ENCODE measurements at places on chromosomes 12 and 14.

GRCh38 chr14:102181187-102181586 is 41.5 kb downstream of the WDR20 start:
- no peak for DNase-seq

GRCh38 chr14:61764342-61765122 is 2.3 kb downstream of the SNAPC1 start:
- no peak for DNase-seq

GRCh38 chr12:121330195-121330594 is 22.0 kb downstream of the ANAPC5 start:
- no peak for DNase-seq

DNA sequence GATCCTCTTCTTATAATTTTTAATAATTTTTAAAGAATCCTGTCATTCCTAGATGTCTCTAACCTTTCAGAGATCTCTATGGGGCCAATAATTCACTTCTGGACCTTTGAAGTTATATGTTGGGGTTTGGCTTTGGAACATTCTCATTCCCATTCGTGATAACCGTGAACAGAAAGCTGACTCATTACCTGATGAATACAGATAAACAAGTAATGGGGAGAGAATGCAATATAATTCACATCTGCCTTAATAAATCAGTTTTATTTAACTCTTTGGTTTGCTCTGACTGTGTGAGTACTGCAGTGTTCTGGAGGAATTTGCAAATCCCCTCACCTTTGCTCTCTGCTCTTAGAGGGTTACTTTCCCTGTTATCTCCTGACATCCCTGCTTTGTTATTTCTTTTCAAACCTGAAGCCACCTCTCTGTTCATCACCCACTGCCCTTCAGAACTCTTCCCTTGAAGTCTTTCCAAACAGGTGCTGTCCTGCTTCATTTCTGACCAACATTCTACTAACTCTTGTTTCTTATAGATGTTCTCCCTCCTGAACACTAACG is 79.6 kb upstream of the SLC38A2 start:
- no peak for DNase-seq

GRCh38 chr14:101007004-101007614 is 103.6 kb upstream of the RTL1 start:
- DNase-seq, result no peak

DNA sequence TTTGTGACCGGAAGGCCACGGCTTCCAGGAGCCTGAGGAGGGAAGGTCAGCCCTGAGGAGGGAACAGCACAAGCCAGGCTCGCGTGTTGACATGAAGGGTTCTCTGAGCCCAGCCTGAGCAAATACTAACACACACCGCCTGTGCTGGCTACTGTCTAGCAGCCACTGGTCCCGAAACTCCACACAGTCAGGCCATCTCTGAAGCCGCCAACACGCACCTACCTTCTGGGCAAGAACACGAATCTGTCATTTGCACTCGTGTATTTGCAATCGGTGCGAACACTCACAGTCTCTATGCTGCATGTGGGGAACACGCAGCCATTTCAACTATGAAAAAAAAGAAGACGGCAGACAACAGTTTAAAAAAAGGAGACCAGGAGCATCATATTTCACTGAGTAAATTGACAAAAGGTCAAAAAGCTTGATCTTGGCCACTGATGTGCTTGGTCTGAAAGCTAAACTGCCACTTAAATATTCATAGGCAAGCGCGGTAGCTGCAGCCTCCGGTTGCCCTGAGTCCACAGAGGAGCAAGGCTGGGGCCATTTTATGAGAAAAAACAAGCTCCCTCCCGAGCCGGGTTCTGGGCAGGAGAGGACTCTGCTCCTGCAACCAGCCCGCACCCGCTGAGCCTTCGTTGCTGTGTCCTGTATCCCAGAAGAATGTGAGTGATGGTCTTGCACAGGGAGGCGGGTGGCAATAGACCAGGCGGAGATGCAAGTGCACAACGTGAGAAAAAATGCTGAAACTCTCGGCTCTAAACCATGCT is 57.8 kb downstream of the RIMBP2 start:
- DNase-seq, result no peak

- no peak for DNase-seq
Measured at GRCh38 chr14:56115976-56116893, 2.0 kb upstream of the PELI2 start.

DNA sequence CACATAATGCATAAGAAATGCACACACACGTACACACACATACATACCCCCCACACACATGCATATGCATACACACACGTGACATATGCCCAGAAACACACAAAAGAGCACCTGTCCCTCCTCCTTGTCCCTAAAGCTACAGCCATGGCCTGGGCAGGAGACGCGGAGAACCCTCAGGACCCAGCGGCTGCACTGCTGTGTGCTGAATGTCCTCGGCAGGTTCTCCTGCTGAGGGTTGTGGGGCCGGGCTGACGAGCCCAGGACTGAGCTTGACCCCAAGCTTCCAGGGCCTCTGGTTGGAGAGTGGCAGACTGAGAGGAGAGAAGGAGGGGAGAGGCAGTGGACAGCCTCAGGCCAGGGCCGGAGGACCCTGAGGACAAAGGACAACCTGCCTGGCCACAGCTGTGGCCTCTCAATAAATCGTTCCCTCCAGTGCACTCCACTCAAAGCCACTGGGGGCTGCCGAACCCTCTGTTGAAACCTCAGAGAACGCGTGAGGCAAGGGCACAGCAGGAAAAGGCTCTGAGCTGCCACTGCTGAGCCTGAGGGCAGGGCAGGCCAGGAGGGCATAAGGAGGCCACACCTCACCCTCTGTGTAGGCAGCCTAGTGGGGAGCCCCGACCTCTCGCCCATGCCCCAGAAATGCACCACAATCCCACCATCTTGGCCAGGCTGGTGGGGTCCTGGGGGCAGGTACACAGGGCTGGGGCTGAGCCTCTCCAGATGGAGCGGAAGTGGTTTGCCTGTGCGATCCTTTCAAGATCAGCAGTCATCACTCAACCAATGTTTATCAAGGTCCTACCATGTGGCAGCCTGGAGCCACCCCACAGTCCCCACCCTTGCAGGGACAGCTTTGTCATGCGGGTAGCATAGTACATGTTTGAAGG is 3.1 kb downstream of the CACNA2D4 start:
- no peak for DNase-seq

DNA sequence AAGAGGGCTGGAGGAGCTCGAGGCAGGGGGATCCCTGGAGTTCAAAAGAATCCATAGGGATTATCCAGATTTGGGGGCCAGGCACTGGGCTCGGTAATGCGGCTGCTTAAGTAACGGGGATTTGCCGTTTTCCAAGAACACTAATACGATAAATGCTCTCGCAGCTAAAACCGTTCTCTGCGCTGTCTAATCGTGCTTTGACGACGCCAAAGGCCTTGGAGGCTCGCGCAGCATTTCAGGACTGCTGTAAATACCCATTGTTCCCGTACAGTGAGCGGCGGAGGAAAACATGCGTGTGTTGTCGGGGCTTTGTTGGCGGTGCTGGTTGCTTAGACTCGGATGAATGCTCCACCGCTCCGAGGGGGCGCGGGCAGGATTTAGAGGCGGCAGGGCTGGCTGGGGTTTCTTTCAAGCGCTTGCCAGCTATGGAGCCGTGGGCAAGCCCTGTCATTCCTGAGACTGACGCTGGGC is 26.2 kb downstream of the DIO3 start:
- DNase-seq, result no peak

GRCh38 chr12:104764225-104765091 is 193.6 kb downstream of the SLC41A2 start:
- DNase-seq, result no peak

GRCh38 chr12:131959116-131959515 is 9.4 kb downstream of the EP400 start:
- no peak for DNase-seq

DNA sequence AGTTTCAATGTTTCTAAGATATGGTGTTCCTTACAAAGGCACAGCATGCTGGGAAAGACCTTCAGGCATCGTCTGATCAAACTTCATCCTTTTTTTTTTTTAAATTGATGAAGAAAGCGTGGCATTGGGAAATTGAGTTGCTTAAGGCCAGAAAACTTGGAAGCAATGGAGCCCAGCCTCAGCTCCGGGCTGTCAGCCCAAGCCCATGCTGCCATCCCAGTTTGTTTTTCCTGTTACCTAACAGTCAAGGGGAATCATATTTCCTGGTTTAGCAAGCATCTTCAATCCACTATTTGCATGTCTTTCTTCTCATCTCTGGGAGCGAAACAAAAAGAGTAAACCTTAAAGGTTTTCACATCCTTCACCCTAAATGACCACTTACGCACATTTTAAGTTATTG is 200.2 kb downstream of the CHST11 start:
- DNase-seq, result no peak

GRCh38 chr12:50612882-50613281 is 108.1 kb downstream of the DIP2B start:
- DNase-seq, result no peak

DNA sequence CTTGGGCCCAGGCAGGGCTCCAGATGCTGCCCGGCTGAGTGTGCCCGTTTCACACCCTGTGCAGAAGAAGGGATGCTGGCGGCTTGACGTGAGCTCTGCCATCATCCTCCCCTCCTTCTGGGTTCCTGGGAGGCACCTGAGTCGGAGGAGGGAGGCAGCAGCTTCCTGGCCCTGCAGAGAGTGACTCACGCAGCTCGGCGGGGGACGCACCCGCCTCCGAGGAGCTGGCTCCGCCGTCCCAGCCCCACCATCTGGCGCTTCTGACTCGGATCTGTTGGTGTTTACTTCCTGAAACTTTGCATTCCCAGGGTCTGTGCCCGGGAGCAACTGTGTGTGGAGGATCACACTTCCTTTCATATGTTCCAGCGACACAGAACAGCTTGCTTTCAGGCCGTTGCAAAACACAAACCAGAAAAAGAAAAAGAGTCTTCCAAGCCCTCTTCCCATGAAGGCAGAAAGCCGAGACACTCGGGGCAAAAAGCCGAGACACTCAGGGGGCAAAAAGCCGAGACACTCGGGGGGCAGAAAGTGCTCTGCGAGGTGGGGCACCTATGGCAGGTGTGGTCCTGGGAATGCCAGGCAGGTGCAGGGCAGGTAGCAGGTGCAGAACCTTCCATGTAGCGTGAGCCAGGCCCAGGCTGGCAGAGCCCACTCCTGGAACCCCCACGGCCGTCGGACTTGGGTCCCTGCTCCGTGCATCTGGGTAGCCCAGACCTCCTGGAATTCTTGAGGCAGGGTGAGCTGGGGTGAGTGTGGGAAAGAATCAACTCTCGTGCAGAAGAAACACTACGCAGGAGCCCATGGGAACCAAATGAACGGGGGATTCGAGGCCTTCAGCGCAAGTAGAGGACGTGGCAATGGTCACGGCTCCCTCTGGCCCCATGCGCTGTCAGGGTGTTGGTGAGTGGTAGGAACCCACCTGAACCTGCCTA is 27.6 kb upstream of the GALNT9 start:
- DNase-seq, result no peak

DNA sequence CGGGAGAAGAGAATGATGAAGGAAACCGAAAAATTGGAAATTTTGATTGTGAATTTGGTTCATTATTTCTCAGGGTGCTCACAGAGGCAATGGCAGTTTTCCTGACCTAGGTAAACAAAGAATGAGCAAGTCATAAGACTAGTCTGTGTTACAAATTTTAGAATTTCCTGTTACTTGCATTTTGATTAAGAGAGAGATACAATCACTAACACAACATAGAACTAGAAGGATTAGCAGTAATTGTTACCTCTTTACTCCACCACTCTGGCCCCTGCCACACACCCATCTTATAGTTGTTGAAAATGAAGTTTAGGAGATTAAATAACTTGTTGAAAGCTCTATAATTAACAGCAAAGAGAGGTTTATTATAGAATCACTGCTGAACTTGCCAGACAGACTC is 62.0 kb downstream of the CATSPERB start:
- DNase-seq, result no peak

DNA sequence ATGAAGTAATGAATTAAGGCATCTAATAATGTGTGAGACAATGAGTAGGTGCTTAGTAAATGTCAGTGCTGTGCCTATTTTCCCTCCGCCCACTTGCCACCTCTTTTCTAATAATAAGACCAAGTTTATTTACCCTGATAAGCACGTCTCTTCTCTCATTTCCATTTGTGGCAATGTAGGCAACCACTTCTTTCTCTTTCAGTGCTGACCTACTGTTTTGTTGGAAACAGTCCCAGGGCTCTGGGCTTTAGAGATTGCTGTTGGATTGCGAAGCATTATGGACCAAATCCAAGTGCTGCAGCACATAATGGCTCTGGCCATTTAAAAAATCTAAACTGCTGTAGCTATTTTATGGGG is 141.3 kb upstream of the PLEKHG7 start:
- no peak for DNase-seq

GRCh38 chr14:53183056-53183455 is 29.9 kb upstream of the DDHD1 start:
- no peak for DNase-seq

DNA sequence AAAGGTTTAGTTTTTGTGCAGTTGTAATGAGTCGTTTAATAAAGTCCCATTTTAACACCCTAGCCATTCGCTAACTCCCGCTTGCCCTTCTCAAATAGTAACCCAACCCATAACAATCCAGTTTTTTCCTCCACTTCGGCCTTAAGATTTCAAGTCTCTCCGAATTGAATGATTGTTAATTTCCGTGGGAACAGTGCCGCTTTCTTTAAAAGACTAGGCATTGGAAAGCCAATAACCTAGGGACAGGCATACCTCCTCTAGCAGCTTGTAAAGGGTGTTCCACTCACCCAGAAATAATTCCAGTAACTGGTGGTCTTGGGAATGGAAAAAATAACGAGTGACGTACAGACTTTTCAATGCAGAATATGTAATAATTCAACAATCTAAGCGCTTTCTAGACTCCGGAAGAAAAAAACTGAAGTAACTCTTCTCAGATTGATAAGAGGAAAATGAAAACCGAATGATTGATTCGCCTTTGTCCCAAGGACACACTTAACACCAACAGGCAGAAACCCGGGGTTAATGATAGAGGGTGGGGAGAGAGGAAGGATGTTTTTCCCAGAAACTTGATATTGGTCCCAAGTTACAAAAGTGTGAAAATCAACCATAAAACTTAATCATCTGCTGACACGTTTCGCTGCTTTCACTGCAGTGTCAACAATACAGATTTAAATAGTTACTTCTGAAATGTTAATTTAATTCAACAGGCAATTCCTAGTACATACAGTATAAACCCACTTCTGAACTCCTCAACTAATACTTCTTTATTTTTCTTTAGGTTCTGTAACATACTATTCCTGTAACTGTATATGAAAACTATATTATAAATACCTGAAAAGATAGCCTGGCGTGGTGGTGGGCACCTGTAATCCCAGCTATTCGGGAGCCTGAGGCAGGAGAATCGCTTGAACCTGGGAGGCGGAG is 1.0 kb upstream of the SINHCAF start:
- no peak for DNase-seq

DNA sequence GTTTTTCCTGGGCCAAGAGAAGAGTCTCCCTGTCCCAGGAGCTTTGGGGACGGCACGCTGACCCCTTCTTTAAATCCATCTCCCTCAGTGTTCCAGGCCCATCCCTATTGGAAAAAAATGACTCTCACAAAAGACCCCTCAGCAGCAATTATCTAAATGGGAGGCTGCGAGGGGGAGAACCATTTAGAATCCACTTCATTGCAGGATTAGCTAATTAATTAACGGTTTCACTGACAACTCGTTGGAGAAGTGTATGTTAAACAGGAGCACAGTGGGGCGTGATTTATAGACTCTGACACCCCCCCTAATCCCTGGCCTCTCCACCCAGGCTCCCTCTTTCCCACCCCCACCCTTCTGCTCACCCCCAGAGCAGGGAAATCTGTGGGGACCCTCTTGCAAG is 162.8 kb upstream of the LHX5 start:
- no peak for DNase-seq

- DNase-seq, result no peak
Measured at GRCh38 chr14:57889245-57889644, 23.4 kb upstream of the SLC35F4 start.

GRCh38 chr14:101200008-101200649 is 296.6 kb upstream of the RTL1 start:
- no peak for DNase-seq

All from activated CD8-positive, alpha-beta memory T cell treated with anti-CD3 and anti-CD28 coated beads for 1 hour (primary cell).